ENCODE measurements at places on chromosomes 6 and 20.

- DNase-seq, result no peak
Observed at GRCh38 chr6:37906121-37906520, 86.6 kb downstream of the ZFAND3 start.

- no peak for DNase-seq
Observed at GRCh38 chr6:92111386-92111785, 1308.0 kb downstream of the EPHA7 start.

DNA sequence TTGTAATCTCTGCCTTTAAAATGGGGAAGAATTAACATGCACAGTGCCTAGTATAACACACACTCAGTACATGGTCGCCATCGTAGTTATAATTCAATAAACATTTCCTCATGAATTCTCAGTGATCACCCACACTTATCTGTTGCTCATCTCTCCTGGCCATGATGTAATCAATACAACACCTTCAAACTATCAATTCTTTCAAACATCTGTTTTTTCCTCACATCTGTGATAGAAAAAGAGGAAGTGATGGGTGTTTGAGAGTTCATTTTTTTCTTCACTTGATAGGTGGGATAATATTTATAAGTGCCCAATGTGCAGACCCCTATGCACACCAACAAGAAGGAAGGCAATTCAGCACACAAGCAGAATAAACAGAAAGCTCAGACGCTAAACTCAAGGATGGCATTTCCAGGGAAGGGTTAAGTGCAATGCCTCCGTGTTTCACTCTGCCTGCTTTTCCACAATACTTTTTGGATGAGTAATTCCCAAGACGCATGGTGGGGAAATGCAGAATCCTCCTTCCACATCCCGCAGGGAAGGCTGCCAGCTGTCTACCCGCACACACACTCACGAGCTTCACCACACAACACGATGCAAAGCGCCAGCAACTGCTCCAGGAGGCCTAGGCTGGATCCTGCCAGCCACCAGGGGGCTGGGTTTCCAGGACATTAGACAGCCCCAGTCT lies 100.3 kb downstream of the GMPR start:
- no peak for DNase-seq

GRCh38 chr6:33452496-33452895 lies 1.9 kb upstream of the ZBTB9 start:
- no peak for DNase-seq

GRCh38 chr20:41054070-41054846 lies 25.6 kb downstream of the TOP1 start:
- DNase-seq, result no peak

DNA sequence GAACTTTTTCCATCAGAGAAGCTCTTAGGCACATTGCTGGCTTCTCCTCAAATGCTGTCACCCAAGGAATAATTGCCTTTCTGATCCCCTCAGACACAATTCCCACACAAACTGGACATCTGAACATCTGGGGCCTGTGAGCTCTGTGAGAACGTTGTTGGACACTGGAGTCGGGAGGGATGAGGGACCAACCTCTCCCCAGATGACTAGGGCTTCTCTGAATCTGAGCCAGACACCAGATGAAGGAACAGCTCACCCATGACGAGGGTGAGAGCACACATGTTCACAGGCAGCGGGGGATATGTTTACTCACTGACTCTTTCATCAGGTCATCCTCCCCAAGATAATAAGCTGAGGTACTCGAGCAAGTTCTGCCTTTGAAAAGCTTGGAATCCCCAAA lies 283.9 kb upstream of the SUPT3H start:
- no peak for DNase-seq

GRCh38 chr6:4624726-4625125 lies 151.5 kb upstream of the CDYL start:
- no peak for DNase-seq

GRCh38 chr6:150328744-150329405 lies 39.9 kb upstream of the IYD start:
- no peak for DNase-seq

GRCh38 chr6:153063936-153064335 lies 61.4 kb upstream of the MTRF1L start:
- DNase-seq, result no peak

GRCh38 chr6:107565165-107565723 lies 75.3 kb downstream of the SOBP start:
- no peak for DNase-seq

GRCh38 chr20:24166123-24166381 lies 177.5 kb upstream of the GGTLC1 start:
- DNase-seq, result no peak

DNA sequence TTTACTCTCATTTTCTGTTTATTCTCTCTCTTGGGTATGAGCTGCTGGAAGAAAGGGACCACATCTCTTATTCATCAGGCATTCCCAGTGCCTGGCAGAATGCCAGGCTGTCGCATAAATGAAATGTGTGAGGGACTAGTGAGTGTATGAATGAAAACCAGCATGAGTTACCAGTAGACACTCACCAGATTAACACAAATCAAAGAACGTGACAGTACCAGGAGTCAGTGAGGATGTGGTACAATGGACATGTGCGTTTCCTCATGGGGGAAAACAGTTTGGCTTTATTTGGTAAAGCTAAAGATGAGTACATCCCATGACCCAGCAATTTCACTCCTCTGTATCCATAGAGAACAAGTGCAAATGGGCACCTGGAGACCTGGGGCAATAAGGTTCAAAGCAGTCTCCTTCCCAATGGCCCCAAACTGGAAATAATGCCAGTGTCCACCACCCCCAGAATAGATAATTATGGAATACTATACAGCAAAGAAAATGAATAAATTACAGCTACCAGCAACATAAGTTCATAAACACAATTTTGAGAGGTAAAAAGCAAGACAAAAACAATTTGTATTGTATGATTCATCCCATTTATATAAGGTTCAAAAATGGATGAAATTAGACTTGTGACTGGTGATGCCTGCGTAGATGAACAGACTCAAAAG lies 93.3 kb downstream of the CDH22 start:
- DNase-seq, result no peak

GRCh38 chr6:46626228-46626909 lies 26.2 kb downstream of the CYP39A1 start:
- no peak for DNase-seq

GRCh38 chr20:45067558-45067957 lies 33.4 kb downstream of the KCNS1 start:
- no peak for DNase-seq

DNA sequence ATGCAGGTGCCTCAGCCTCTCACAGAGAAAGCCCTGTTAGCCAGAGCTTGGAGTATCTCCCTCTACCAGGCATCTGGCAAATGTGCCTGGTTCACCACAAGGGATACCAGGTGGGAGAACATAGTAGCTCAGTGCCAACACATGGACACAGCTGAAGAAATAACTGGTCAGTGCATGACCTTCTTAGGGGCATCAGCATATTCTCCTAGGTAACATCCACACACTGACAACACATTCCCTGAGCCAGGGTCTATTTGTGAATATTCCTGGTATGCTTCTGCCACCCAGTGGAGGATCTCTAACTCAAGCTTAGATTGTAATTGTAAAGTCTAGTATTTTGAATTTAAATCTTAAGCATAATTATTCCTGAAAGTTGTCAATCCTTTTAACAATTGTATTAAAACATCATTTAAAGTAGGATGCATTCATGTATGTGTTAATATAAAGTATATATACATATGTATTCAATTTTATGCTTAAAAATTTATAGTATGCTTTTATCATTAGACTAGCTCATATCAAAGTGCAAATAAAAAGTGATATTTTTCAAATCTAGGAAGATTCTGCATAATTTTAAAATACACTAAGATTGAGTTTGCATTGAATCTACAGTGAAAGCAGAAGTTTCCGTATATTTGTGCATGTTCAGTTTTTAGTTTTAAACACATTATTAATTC lies 45.3 kb upstream of the COL21A1 start:
- no peak for DNase-seq

- no peak for DNase-seq
Observed at GRCh38 chr6:70389261-70389660, 24.0 kb upstream of the FAM135A start.

GRCh38 chr6:151690768-151691562 lies 116.5 kb upstream of the ESR1 start:
- DNase-seq, result peak; percentile 11

DNA sequence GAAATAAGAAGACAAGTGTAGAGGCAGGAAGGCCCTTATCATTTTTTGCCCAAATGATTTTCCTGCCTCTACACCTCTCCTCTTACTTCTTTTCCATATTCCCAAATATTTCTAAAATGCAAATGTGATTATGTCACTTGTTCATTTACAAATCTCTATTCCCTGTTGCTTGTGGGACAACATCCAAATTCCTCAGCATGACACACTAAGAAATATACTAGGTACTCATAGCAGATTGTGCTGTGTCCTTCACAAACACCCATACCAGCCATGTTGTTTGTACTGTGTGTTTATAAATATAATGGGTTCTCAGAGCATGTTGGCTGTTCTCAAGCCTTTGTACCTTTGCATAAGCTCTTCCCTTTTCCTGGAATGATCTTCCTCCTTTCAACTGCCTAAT lies 17.7 kb upstream of the FYN start:
- DNase-seq, result no peak

- DNase-seq, result no peak
Observed at GRCh38 chr6:147508866-147509608, 547 bp downstream of the SAMD5 start.

GRCh38 chr20:62029296-62029695 lies 36.4 kb downstream of the TAF4 start:
- DNase-seq, result no peak

DNA sequence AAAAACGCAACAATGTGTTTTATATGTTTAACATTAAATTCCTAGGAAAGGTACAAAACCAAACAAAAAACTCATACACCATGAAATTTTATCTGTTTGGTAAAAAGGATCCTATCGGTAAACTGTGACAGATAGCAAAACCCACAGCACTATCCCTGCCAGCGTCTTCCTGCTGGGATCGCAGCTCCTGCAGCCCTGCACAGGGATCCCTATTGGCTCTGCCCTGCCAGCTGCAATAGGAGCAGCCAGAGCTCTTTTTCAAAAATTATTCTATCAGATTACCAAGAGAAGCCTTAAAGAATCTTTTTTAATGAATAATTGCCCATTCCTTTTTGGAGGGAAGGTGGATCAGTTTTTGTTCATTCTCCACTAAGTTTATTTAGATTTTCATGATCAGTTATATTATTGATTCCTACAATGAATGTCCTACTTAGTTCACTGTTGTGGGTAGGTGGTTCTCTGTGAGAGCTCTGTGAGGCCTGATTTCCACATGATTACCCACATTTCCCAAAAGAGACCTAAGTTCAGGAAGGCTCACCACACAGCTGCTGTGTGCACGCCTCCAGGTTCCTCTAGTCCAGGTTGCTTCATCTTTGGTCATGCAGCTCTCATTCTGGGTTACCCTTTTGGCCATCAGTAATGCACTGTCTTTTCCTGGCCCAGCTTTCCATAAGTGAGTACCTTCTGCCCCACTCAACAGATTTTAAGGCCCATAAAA lies 293.8 kb downstream of the FRK start:
- no peak for DNase-seq
